Thoracic aorta (tissue), 2 donors: ENCODE measurements at places on chromosomes 6 and 20.

- no peak for DNase-seq
Measured at GRCh38 chr6:41013466-41014153, 25.4 kb downstream of the UNC5CL start.

DNA sequence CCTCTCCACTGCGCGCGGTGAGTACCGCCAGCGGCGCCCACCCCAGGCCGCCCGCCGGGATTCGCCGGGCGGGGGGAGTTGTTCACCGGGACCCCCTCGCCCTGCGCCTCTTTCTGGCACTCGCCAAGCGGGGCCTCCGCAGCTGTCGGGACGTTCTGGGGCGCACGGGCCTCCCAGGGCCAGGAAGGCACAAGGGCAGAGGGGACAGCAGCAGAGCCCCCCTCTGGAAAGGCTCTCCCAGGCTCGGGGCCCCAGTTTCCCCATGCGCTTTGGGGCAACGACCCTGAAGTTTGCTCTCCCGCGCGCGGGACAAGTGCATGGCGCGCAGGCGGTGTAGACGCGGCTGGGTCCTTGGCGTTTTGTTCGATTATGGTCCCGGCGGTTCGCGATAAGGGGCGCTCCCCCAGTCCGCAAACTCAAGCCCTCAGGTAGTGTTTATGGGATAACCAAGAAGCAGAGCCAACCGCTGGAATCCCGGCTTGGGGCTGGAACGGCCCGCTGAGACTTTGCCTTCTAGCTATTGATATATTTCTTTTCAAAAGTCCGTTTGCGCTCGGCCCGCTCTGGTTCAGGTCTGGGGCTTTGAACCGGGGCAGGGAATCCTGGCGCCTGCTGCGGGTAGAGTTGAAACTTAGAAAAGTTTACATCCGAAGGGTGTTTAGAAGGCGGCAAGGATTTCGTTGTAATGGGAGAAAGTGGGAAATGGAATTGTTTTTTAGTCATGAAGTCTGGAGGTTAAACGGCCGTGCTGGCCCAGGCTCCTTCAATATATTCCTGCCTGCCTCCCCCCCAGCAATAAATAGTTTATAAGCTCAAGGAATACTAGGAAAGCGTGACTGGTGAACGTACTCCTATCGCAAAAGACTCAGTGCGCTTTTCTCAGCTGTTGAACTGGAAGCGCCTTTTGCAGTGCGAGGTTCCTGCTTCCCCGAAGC lies 595 bp downstream of the EYA2 start:
- DNase-seq, result no peak

GRCh38 chr20:48680650-48681049 lies 147.1 kb downstream of the PREX1 start:
- no peak for DNase-seq

- no peak for DNase-seq
Measured at GRCh38 chr6:44522871-44523270, 135.4 kb downstream of the CDC5L start.

DNA sequence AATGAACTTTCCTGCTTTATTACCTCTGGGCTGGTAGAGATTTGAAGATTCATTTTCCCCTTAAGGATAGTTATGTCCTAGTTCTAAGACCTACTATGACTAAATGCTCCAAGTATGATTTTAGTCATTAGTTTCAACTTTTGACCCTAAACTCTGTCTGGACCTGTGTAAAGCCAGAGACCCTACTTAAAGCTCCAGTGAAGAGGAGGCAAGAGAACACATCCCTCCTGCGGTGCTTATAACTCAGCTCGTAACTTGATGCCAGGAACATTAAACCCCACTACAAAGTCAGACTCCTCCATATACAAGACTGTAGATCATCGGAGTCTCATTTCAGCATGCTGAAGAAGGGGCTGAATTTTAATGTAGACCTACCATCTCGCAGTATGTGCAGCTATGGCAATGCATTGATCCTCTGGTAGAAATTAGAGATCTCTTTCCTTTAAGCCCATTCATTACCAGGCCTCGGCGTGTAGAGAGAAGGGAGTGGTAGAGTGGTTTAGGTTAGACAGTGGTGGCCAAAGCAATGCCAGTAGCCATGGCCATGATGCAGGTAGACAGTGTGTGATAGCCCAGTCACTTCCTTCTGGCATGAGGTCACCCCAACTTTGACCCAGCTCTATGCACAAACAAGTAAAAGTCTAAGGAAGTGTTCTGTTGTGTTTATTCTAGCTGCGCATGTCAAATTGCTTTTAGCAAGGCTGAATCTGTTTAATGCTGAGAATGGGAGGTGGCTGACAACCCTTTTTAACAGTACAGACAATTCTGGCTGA lies 34.8 kb upstream of the MYB start:
- no peak for DNase-seq

- no peak for DNase-seq
Measured at GRCh38 chr6:3569816-3570215, 113.0 kb upstream of the SLC22A23 start.

DNA sequence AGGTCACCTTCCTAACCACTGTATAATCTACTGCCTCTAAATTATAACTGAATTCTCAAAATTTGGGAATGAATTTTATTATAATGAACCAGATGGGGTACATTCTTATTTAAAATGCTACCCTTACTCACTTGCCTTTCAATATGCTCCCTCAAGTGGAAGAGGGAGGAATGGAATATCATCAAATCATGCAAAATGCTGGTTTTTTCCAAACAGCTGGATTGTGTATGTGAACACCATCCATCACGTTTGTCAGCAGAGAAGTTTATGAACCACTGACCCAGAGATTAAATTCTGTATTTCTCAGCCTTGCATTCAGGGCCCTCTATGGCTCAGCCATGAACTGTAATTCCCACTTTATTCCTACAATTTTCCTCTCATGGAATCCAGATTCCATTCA lies 40.5 kb downstream of the CBLN4 start:
- DNase-seq, result no peak
